ENCODE measurements at places on chromosomes 11 and 22.

DNA sequence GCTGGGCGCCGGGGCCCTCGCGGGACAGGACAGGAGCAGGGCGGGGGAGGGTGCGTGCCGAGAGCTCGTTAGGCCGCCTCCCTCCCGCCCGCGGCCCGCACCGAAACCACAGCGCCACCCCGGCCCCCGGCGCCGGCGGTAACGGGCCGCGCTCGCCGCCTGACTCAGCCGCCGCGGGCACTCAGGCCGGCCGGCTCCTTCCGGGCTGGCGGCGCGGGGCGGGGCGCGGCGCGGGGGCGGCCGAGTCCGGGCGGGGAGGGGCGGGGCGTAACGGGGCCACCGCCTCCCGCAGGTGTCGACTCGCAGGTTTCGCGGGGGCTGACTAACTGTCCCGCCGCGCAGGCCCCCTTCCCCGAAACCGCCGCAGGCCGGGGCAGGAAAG, at the start of gene AP5B1:
Gene AP5B1 (minus strand): TSS at position 207 of the 382 bp plus-strand sequence. CDS start 385 bp downstream, outside the sequence.
- DNase-seq = peak; percentile 54

DNA sequence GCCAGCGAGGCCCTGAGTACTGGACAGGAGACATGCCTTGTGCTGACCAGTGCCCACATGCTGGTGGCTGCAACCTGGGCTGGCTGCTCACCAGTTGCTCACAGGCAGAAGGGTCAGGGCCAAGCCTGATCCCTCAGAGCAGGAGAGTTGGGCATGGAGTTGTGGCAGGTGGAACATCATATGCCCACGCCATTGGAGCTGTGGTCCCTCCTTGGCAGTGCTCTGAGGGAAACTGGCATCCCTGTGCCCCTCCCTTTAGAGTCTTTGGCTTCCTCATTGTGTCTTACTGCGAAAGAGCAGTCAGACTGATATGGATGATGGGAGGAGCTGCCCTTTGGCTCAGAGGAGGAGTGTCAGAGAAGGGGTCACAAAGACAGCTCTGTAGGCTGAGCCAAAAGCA, 3.1 kb upstream of the MYEOV start:
- no peak for DNase-seq

- no peak for DNase-seq
Measured at GRCh38 chr11:86675017-86675416, 2.6 kb upstream of the ME3 start.

DNA sequence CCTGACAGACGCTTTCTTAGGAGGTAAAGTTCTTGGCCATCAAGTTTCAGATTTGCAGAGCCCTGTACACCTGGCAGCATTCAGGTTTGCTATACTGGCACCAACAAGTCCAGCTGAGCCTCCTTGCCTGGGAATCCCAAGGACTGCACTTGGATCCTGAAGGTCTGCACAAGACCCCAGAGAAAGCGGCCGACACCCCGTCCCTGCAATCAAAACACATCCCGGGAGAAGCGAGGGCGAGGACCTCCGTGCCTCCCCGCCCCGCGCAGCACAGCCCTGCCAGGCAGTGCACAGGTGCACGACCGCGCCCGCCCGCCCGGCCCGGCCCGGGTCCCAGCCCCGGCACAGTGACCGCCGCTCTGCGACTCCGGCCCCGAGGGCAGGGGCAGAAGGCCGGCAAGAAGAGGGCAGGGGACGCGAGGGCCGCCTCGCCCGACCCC, 559 bp downstream of the MRTFA start:
- DNase-seq = no peak

DNA sequence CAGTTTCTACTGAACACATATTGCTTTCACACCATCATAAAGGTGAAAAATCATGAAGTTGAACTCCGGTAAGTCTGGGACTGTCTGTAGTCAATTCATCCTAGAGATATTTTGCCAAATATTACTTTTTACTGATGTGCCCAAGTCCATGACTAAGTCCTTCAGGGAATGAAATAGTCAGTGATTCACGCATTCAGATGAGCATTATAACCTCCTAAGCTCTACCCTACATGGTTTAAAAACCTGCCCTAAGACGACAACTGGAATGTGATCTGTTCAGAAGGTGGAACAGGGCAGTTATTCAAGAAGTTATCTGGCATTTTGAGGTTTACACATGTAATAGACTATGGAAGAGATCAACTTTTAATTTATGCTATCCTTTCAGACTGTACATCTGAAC, 125.6 kb downstream of the TRPC6 start:
- DNase-seq = no peak

DNA sequence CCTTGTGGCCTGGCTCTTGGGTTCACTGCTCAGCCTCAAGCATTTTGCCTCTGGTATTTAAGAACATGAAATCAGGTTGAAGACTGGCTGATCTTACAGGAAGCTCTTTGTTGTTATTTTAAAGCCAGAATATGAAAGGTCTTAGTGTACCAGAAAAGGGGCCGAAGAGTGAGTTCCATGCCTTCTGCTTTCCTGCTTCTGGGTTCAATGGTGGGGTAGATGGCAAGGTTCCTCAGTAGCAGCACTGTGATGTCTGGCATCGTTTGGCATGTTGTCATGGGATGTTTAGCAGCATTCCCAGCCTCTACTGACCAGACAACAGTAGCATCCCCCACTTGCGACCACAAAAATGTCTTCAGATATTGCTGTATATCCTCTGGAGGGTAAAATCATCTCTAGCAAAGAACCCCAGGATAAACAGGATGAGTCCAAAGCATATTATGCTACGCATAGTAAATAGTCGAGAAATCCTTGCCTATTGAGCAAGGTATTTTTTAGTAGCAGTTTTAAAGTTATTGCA, 2.4 kb downstream of the VPS26B start:
- DNase-seq = no peak

- no peak for DNase-seq
Measured at GRCh38 chr11:8005556-8005955, 18.4 kb downstream of the EIF3F start.

GRCh38 chr11:130470832-130471706, 22.6 kb downstream of the ADAMTS15 start:
- no peak for DNase-seq

DNA sequence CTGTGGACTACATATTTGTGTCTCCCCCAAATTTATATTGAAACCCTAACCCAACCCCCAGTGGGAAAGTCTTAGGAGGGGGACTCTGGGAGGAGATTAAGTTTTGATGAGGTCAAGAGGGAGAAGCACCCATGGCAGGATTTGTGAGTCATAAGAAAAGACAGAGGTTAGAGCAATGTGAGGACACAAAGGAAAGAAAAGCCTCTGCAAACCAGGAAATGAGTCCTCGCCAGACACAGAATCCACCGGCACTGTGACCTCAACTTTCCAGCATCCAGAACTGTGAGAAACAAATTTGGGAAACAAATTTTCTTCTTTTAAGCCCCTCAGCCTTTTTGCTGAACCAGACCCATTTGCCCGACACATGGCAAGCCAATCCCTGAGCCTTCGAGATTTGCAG, 397.0 kb downstream of the NTM start:
- no peak for DNase-seq

- DNase-seq = no peak
Measured at GRCh38 chr11:58525037-58525614, 17.2 kb upstream of the OR5B21 start.

GRCh38 chr11:67300256-67300755, 3.0 kb upstream of the SSH3 start:
- no peak for DNase-seq

DNA sequence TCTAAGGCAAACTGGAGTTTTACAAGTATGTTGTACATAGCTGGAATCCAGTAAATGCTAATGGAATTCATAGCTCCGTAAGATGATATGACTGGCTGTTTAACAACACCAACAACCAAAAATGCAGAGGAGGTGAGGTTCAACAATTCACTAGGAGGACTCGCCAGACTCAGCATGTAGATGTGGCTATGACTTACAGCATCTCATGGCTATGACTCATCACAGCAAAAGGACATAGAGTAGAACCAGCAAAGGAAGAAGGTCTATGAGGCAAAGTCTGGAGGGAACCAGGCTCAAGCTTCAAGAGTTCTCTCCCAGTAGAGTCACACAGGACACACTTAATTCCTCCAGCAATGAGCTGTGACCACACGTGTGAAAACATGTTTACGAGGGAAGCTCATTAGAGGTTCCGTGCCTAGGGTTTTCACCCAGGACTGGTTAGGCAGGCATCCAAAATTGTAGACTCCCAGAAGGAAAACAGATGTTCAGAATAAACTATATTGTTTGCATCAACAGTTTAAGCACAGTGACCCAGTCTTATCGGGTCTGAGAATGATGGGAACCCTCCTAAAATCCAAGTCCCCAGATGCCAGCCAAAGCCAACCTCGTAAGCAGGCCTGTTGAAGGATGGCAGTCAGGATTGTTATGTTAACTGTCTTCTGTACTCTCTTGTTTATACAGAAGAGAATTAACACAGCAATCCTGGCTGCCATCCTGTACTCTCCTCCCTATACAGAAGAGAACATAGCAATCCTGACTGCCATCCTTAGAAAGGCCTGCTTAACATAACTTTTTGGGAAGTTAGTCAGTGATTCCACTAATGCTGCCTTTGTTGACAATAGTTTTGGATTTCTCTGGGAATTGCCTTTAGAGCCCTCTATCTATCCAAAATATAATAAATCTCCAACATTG, 116.6 kb downstream of the LARGE1 start:
- DNase-seq = no peak

- DNase-seq = peak; percentile 1
Measured at GRCh38 chr11:17528181-17528691, 16.0 kb downstream of the USH1C start.

DNA sequence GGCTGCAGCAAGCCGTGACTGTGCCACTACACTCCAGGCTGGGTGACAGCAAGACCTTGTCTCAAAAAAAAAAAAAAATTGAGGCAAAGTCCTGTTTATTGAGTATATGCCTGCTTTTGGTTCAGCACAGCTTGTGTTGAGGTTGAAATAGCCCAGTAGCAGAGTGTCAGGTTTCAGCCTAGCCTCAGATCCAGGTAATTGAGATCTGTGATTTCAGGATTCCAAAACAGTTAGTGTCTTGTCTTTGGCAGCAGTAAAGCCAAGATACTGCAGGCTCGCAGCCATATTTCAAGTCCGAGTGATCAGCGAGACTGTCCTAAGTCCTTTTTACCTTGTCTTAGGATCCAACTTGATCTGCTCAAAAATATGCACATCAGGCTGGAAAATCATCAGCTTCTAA, 27.0 kb downstream of the CUL5 start:
- no peak for DNase-seq

GRCh38 chr22:32743046-32743445, 58.5 kb upstream of the TIMP3 start:
- DNase-seq = no peak

- DNase-seq = no peak
Measured at GRCh38 chr11:35403765-35404387, 15.5 kb downstream of the SLC1A2 start.

DNA sequence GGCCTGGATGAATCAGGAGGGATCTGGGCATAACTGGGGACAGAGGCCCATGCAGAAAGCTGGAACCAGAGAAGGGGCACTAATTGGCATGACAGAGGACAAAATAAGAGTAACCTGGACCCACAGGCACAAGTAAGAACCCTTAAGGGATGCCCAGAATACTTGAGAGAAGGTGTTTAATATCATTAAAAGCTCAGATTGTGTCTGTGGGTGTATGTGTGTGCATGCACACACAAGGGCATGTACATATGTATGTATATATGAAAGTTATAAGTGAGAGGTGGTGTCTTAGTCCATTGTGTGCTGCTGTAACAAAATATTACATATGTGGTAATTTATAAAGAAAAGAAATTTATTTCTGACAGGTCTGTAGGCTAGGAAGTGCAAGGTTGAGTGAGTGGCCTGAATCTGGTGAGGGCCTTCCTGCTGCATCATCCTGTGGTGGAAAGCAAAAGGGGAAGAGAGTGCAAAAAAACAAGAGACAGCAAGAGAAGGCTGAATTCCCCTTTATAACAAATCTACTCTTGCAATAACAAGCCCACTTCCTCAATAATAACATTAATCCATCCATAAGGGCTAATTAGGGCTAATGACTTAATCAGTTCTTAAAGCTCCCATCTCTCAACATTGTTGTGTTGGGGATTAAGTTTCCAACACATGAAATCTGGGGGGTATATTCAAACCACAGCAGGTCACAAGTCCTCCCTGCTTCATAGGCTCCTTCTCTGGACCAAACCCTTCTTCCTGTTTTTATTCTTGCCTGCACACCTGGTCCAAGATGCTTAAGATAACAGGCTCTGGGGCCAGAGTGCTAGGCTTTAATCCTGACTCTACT, 68.3 kb upstream of the POU2AF2 start:
- no peak for DNase-seq

GRCh38 chr22:40911772-40912171, 39.4 kb upstream of the RBX1 start:
- DNase-seq = no peak

DNA sequence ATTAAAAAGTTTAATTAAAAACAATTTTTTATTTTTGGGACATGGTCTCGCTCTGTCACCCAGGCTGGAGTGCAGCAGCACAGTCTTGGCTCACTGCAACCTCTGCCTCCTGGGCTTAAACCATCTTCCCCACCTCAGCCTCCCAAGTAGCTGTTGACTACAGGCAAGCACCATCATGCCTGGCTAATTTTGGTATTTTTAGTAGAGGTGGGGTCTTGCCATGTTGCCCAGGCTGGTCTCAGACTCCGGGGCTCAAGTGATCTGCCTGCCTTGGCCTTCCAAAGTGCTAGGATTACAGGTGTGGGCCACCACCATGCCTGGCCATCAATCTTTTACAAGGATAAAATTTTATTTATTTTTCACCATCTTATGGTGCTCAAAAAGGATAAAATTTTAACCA, 43.3 kb upstream of the PHOX2A start:
- no peak for DNase-seq

DNA sequence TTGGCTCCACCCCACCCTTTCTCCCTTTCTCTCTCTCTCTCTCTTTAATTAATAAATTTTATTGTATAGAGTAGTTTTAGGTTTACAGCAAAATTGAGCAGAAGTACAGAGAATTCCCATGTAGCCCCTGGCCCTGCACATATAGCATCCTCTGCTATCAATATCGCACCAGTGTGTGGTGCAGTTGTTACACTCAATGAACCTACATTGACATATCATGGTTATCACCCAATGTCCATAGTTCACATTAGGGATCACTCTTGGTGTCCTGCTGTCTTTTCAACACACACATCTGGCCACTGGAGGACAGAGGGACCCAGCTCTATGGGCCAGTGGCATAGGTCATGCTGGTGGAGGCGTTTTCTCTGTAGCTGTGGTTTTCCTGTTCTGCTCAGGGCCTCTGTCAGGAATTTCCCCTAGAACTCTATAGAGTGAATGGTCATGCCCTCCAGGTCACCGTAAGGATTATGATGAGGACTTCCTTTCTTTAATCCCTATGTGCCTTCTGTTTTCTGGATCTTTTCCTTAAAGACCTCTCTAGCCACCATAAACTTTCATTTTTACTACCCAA, 98.2 kb upstream of the NAV2 start:
- no peak for DNase-seq
